Cerebellum (tissue), 4 donors: ENCODE measurements at places on chromosomes 1 and 21. TPM values are rescaled to one million over a fixed set of nuclear protein-coding genes. Genes with fewer than 3 reads are reported as not detected.

Gene TMEM53
- 4.7 TPM for total RNA-seq

Gene GPR52
- 7.3 TPM for total RNA-seq

Gene RNU1-2
- 40,842 TPM for total RNA-seq

Gene ANGPTL1
- total RNA-seq: 0.82 TPM

Gene ADCY10
- 0.27 TPM for total RNA-seq

- no peak for DNase-seq
Observed at GRCh38 chr1:68704800-68705443, 208.0 kb upstream of the DEPDC1 start.

DNA sequence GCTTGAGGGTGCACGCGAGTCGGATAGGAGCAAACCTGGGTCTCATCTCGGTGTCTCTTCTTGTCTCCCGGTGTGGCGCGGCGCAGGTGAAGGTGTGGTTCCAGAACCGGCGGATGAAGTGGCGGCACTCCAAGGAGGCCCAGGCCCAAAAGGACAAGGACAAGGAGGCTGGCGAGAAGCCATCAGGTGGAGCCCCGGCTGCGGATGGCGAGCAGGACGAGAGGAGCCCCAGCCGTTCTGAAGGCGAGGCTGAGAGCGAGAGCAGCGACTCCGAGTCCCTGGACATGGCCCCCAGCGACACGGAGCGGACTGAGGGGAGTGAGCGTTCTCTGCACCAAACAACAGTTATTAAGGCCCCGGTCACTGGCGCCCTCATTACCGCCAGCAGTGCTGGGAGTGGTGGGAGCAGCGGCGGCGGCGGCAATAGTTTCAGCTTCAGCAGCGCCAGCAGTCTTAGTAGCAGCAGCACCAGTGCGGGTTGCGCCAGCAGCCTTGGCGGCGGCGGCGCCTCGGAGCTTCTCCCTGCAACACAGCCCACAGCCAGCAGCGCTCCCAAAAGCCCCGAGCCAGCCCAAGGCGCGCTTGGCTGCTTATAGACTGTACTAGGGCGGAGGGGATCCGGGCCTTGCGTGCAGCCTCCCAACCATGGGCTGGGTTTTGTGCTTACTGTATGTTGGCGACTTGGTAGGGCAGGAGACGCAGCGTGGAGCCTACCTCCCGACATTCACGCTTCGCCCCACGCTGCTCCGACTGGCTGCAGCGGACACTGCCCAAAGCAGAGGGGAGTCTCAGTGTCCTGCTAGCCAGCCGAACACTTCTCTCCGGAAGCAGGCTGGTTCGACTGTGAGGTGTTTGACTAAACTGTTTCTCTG lies 5.1 kb downstream of the HLX start:
- no peak for DNase-seq

GRCh38 chr1:205920861-205921569 lies 22.2 kb downstream of the SLC26A9 start:
- no peak for DNase-seq

- DNase-seq: peak; percentile 88
Observed at GRCh38 chr1:20413136-20413775, 72.8 kb downstream of the CAMK2N1 start.

DNA sequence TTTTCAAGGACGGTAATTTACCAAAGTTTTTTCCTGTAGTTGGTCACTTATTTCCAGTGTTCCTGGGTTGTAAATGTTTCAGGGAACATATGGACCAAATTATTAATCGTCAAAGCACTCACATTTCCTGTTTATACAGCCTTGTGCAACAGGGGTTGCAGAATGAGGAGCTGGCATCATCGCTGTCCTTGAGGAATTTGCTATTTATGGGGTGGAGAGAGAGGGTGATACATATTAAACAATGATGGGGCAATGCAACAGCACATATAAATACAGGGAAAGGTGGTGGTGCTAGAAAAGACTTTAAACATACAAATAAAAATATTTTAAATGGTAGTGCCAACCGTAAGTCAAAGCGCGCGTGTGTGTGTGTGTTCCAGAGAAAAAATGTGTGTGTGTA lies 369.8 kb downstream of the NPHP4 start:
- no peak for DNase-seq

DNA sequence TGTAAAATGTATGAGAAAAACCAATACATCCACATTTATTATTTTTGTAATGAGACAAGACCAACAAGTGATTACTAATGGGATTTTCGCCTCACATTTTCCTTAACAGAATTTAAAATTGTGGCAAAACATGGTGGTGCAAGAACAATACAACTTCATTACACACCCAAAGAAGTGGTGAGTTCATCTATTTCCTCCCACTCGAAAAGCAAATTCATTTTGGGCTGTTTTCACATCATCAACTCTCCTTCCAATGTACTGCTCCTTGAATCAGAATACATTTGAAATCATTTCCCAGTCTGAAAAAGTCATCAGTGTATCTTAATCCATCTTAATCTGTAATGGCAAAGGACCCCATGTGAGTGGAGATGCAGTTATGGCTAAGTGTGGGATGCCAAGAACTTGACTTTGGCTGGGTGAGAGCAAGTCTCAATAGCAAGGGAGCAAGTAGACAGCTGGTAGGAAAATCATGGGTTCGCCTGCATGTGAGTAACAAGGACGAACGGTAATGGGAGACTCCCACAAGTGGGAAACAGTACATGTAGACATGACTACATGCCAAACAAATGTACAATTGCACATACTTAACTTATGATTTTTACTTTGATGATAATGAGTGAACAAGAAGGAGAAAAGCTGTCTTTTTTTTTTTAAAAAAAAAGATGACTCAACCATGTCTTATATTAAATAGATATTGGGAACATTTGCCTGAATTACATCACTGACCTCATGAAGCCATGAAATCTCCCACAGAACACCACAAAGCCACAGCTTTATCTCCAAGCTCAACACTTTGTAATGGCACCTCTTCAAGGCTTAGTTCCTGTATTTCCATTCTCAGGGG lies 46.0 kb downstream of the RUNX1 start:
- no peak for DNase-seq

- no peak for DNase-seq
Observed at GRCh38 chr21:31974454-31974985, 101.7 kb downstream of the HUNK start.
